ENCODE measurements at places on chromosomes 11 and 22. TPM values are rescaled to one million over a fixed set of nuclear protein-coding genes. Genes with fewer than 3 reads are reported as not detected.

DNA sequence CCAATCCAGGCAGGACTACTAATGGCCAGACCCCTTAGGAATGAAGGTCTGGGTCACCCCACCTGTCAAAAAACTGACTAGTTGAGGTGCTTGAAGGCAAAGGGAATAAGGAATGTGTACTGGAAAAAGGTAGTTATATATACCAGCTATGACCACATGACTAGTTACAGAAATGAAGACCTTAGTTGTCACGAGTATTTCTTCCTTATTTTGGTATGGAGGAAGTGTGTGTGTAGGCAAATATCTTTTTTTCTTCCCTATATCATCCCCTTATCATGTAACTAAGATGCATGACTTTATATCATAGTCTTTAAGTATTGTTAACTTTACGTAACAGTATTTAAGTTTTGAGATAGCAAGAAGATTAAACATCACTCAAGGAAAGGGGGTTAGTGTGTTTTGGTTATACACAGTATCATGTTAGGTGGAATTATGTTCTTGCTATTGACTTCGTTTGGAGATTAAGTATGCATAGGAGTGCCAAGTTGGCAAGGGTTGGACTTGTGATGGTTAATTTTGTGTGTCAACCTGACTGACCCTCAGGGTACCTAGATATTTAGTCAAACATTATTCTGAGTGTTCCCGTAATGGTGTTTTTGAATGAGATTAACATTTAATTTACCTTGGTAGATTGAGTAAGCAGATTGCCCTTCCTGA lies 38.2 kb upstream of the NARS2 start:
- no peaks in the 10 kb centered on the region for H3K36me3 ChIP-seq
- no peak overlapping the region for H3K4me3 ChIP-seq
- no peak overlapping the region for H3K27ac ChIP-seq
- H3K4me1 ChIP-seq = no peaks in the 10 kb centered on the region
- no peaks in the 10 kb centered on the region for H3K27me3 ChIP-seq

GRCh38 chr11:42465623-42466022 lies 846.2 kb upstream of the API5 start:
- DNase-seq = no peak
- no peaks in the 10 kb centered on the region for H3K36me3 ChIP-seq
- H3K27ac ChIP-seq = no peak overlapping the region
- H3K4me3 ChIP-seq = no peak overlapping the region
- no peaks in the 10 kb centered on the region for H3K27me3 ChIP-seq

GRCh38 chr11:116702772-116703385 lies 69.9 kb downstream of the BUD13 start:
- H3K4me3 ChIP-seq = no peak overlapping the region
- H3K36me3 ChIP-seq = no peaks in the 10 kb centered on the region
- no peaks in the 10 kb centered on the region for H3K4me1 ChIP-seq
- H3K27me3 ChIP-seq = no peaks in the 10 kb centered on the region
- H3K27ac ChIP-seq = no peak overlapping the region

DNA sequence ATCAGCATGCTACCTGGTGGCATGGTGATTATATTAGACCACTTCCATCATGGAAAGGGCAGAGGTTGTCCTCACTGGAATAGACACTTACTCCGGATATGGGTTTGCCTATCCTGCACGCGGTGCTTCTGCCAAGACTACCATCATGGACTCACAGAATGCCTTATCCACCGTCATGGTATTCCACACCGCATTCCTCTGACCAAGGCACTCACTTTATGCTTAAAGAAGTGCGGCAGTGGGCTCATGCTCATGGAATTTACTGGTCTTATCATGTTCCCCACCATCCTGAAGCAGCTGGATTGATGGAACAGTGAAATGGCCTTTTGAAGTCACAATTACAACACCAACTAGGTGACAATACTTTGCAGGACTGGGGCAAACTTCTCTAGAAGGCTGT lies 109.2 kb upstream of the DRD2 start:
- H3K27me3 ChIP-seq = no peaks in the 10 kb centered on the region
- no peaks in the 10 kb centered on the region for H3K4me1 ChIP-seq
- H3K27ac ChIP-seq = no peak overlapping the region
- DNase-seq = no peak
- H3K4me3 ChIP-seq = no peak overlapping the region

DNA sequence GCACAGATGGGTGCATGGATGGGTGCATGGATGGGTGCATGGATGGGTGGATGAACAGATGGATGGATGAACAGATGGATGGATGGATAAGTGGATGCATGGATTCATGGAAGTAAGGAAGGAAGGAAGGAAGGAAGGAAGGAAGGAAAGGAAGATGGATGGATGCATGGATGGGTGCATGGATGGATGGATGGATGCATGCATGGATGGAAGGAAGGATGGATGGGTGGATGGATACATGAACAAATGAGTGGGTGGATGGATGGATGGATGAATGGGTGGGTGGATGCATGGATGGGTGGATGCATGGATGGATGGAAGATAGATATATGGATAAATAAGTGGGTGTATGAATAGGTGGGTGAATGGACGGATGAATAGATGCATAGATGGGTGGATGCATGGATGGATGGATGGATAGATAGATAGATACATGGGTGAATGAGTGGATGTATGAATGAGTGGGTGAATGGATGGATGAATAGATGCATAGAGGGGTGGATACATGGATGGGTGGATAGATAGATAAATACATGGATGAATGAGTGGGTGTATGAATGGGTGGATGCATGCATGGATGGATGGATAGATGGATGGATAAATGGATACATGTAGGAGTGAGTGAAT lies 32.5 kb downstream of the IGF2 start:
- no peaks in the 10 kb centered on the region for H3K4me1 ChIP-seq
- no peaks in the 10 kb centered on the region for H3K27me3 ChIP-seq

Gene FGF19
- total RNA-seq = not detected

Gene TMPRSS13
- total RNA-seq = 0.55 TPM
